ENCODE measurements at places on chromosomes 3 and 15.

DNA sequence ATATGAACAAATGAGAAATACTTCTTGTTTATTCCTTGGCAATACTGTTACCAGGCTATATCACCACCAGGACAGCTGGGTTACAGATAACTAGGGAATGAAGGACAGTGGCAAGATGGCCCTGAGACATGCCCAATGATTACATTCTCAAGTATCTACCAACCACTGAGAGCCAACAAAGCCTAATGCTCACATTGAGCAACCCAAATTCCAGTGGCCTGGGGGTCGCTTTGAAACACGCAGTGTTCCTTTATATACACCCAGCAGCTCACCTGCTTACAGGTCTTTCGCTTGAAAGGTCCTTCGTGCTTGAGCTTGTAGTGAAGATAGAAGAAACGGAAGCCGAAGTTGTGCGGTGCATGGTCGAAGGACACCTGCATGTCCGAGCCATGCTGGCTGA is 45.1 kb downstream of the SPATA12 start:
- DNase-seq, result no peak

DNA sequence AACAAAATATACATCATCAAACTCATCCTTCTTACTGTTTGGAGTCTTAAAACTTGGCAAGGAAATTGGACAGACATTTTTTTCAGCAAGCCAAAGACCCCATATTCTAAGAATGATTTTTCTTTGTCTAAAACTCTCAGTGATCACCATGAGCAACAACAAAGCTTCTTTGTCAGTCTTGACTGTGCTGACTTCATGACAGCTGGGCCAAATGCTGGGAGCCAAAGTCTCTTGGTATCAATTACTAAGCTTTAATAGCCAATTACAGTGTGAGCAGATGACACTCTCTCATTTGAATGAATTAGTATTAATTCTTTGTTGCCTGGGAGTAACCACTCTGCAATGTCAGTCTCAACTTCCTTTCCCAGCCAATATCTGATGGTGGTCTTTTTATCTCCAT is 48.1 kb upstream of the GK5 start:
- no peak for DNase-seq

- no peak for DNase-seq
These were observed 16.3 kb downstream of the XXYLT1 start for GRCh38 chr3:195254454-195255175.

GRCh38 chr15:85091990-85092389 is 110.3 kb downstream of the PDE8A start:
- no peak for DNase-seq

DNA sequence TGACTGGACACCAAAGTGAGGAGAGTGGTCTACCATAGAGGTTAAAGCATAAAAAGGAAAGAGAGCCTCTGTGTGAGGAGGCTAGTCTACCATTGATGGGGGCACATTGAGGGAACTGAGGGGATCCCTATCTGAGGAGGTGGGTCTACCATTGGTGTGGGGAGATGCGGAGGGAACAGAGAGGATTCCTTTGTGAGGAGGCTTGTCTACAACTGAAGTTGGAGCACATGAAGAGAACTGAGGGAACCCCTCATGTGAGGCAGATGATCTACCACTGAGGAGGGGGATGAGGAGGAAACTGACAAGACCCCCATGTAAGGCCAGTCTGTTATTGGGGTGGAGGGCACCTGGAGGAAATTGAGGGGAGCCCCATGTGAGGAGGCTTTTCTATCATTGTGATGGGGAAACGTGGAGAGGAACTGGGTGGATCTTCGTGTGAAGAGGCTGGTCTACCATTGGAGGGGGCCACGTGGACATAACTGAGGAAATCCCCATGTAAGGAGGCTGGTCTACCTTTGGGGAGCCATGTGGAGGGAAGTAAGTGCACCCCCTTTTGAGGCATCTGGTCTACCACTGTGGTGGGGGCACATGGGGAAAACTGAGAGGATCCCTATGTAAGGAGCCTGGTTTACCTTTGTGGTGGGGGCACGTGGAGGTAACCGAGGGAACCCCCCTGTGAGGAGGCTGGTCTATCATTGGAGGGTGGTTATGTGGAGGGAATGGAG is 160.1 kb downstream of the FBLN2 start:
- no peak for DNase-seq

GRCh38 chr3:48187579-48188265 is 495 bp downstream of the CDC25A start:
- peak; percentile 9 for DNase-seq

GRCh38 chr3:59483191-59483590 is 433.4 kb upstream of the CFAP20DC start:
- no peak for DNase-seq

- DNase-seq, result no peak
These were observed 159.2 kb upstream of the SLCO3A1 start for GRCh38 chr15:91694131-91694830.
